ENCODE measurements at places on chromosomes 12 and 14.

GRCh38 chr14:76826122-76826521 is at the start of gene LRRC74A:
Gene LRRC74A, plus strand, starts transcription at chr14:76826408. Its CDS starts 290 bp downstream, at chr14:76826698.
- no peak for DNase-seq

DNA sequence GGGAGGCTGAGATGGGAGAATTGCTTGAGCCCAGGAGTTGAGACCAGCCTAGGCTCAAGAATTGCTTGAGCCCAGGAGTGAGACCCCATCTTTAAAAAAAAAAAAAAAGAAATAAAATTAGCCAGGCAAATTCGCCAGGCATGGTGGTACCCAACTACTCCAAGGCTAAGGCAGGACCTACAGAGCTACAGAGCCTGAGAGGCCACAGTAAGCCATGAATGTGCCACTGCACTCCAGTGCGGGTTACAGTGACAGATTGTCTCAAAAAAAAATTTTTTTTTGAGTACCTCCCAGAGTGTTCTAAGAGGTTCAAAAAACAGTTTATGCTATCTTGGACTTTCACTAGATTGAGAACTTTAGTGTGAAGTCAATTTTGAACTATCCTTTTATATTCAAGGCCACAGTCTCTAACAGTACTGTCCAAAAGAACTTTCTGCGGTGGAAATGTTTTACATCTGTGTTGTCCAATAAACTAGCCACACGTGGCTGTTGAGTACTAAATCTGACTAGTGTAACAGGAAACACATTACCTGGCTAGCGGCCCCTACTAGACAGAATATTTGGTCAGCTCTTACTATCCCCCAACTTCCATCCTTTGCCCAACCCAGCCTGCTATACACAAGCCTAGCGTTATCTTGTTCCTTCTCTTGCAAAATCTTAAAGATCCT is 2.4 kb downstream of the RPL36AL start:
- DNase-seq: no peak

DNA sequence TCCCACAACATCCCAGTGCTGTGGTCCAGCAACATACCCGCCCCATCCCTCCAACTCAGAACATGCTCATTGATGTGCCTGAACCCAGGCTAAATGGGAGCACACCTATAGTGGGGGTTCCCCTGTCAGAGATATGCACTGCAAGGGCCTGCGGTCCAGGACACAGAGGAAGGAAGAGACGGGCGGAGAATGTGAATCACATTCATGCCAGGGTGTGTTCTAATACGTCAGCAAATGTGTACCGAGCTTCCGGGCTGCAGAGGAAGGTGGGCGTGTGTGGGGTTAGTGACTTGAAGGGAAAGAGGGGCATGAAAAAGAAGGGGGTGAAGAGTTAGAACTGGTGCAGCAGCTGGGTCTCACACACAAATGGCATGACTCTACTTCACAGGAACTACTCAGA is 83.7 kb downstream of the DPF3 start:
- DNase-seq: peak; percentile 16

GRCh38 chr12:675562-675961 is 12.3 kb upstream of the NINJ2 start:
- no peak for DNase-seq

DNA sequence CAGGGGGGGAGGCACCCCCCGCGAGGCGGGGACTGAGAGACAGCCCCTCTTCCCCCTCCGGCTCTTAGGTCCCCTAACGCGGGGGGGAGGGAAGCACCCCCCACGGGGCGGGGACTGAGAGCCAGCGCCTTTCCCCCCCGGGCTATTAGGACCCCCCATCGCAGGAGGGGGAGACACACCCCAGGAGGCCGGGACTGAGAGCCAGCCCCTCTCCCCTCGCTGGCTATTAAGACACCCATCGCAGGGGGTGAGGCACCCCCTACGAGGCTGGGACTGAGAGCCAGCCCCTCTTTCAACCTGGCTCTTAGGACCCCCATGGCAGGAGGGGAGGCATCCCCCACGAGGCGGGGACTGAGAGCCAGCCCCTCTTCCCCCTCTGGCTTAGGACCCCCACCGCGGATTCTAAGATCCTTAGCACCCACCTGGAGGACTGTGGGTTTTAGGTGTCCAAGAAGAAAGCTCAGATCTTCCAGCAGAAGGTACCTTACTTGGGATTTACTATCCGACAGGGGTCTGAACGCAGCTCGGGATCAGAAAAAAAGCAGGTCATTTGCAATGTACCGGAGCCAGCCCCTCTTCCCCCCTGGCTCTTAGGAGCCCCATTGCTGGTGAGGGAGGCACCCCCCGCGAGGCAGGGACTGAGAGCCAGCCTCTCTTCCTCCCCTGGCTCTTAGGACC is 197.8 kb upstream of the PZP start:
- no peak for DNase-seq

DNA sequence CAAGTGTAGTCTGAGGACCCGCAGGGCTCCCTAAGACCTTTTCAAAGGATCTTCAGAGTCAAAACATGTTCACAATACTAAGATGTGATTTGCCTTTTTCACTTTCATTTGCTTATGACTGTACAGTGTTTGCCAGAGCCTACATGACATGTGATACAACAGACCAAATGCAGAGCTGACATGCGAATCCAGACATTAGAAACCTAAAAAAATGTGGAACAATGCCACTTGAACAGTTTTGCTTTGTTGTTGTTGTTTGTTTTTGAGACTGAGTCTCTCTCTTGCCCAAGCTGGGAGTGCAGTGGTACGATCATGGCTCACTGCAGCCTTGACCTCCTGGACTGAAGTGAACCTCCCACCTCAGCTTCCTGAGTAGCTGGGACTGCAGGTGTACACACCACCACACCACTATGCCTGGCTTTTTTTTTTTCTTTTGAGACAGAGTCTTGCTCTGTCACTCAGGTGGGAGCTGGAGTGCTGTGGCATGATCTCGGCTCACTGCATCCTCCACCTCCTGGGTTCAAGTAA is 5.3 kb upstream of the RAB35 start:
- no peak for DNase-seq

Data from activated CD8-positive, alpha-beta memory T cell treated with anti-CD3 and anti-CD28 coated beads for 48 hours (primary cell).